ENCODE measurements at places on chromosomes 4 and X.

- DNase-seq: no peak
These were observed 33.1 kb upstream of the TAPT1 start for GRCh38 chr4:16259241-16259888.

DNA sequence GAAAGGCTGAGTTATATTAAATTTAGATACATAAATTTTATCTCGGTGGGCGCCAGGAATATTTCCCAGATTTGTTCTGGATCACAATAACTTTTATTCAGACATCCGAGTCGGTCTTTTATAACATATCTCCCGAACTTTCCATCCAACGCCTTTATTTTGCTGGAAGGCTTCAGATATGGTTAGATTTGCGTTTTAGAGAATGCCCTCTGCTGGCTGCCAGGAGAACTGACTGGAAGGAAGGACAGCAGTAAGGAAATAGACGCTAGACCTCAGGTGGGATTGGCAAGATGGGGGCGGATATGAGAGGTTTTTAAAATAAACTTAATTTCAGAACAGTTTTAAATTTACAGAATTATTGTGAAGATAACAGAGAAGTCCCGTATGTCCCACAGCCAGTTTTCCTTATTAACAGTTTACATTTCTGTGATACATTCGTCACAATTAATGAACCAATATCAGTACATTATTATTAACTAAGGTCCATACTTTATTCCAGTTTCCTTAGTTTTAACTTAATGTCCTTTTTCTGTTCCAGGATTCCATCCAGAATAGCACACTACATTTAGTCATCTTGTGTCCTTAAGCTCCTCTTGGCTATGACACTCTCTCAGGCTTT lies 4.6 kb upstream of the KANTR start:
- peak; percentile 60 for DNase-seq

GRCh38 chrX:31355206-31355955 lies 283.5 kb upstream of the FTHL17 start:
- DNase-seq: no peak

- DNase-seq: no peak
These were observed 1415.8 kb upstream of the TENM3 start for GRCh38 chr4:180827232-180828009.

GRCh38 chrX:108270739-108271396 lies 167.4 kb downstream of the COL4A6 start:
- peak; percentile 27 for DNase-seq

DNA sequence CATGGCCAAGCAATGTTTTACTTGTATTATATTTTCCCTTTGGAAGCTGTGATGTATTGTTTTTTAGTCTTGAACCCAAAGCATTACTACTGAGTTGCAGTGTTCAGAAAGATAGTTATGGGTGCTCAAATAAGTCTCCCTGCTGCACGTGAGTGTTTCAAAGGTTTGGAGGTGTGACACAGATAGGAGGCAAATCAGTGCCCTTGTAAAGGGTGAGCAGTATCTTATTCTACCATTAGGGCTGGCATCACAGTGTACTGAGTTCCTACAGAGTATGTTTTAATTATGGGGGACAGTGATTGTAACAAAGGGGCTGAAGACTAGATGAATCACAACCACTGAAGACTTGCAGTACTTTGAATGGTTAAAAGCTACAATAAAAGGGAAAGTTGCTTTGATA lies 38.3 kb downstream of the NOCT start:
- no peak for DNase-seq

GRCh38 chr4:185424905-185425646 lies 688 bp downstream of the UFSP2 start:
- DNase-seq: no peak

DNA sequence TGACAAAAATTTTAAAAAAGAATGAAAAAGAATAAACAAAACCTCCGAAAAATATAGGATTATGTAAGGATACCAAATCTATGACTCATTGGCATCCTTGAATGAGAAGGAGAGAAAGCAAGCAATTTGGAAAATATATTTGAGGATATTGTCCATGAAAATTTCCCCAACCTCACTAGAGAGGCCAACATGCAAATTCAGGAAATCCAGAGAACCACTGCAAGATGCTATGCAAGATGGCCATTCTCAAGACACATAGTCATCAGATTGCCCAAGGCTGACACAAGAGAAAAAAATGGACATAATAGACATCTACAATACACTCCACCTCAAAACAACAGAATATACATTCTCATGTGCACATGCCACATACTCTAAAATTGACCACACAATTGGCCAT lies 135.9 kb upstream of the SPANXB1 start:
- DNase-seq: no peak

DNA sequence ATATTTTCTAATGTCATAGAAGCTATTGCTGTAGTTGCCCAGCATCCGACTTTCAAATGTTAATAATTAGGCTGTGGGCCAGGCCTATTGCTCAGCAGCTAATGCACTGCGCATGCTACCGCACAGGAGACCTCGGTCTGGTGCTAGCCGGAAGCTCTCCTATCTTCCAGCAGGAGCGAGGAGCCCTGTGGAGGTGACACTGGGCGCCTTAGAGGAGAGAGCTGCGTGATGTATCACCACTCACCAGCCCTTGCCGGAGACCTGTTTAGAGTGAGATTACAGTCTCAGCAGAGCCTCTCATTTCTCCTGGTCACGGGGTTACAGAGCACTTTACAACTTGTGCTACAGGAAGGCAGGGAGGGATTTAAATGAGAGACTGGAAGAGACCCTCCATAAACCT lies 31.1 kb upstream of the MID1IP1 start:
- no peak for DNase-seq

- no peak for DNase-seq
These were observed 42.2 kb upstream of the SCOC start for GRCh38 chr4:140331245-140331644.

GRCh38 chr4:3765271-3766035 lies 732 bp upstream of the ADRA2C start:
- DNase-seq: peak; percentile 55

GRCh38 chrX:13764281-13764680 lies 29.7 kb downstream of the OFD1 start:
- DNase-seq: no peak
